Lower lobe of right lung (tissue), 2 donors: ENCODE measurements at places on chromosomes 1 and 21.

- no peaks in the 10 kb centered on the region for H3K27me3 ChIP-seq
- no peaks in the 10 kb centered on the region for H3K36me3 ChIP-seq
- no peak overlapping the region for H3K4me3 ChIP-seq
- no peak for DNase-seq
- no peaks in the 10 kb centered on the region for H3K4me1 ChIP-seq
Observed at GRCh38 chr1:163054181-163054591, 15.0 kb upstream of the RGS4 start.

GRCh38 chr1:42833981-42834380 lies 12.4 kb upstream of the ZNF691 start:
- no peak for DNase-seq
- no peak overlapping the region for H3K27ac ChIP-seq
- H3K36me3 ChIP-seq: peaks cover 4% of the 10 kb centered on the region
- no peak overlapping the region for H3K4me3 ChIP-seq
- no peaks in the 10 kb centered on the region for H3K4me1 ChIP-seq

DNA sequence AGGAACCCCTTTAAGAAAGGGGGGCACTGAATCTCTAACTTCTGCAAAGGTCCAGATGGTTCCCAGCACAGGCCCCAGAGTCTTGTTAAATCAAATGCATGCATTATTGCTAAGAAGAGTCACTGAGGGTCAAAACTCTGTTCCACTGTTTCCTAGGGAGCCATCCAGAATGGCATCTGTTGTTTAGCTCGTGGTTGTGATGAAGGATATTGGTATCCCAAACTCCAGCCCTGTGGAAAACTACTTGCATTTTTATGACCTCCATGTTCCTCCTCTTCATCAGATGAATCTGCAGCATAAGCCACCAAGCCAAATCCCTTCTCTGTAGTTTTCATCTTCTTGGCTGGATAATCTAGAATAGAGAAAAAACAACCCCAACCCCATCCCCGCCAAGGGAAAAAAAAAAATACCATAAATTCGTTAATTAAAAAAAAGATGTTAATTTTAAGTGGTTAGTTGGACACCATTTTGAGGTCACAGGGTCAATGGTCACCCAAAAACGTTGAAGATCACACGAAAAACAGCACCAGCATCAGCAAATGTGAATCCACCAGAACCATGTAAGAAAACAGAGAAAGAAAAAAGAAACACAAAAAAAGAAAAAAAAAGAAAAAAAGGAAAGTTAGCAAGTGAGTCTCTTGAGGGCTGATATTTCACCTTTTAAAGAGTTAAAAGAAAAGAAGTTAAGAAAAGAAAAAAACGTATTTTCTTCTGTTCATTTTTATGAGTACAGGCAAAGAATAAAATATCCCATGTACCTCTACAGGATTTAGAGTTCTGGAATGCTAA lies 3.0 kb upstream of the RIT1 start:
- peaks cover 77% of the 10 kb centered on the region for H3K36me3 ChIP-seq
- H3K27ac ChIP-seq: no peak overlapping the region
- no peak overlapping the region for H3K4me3 ChIP-seq
- no peaks in the 10 kb centered on the region for H3K27me3 ChIP-seq
- peaks cover 22% of the 10 kb centered on the region for H3K4me1 ChIP-seq
- no peak for DNase-seq

DNA sequence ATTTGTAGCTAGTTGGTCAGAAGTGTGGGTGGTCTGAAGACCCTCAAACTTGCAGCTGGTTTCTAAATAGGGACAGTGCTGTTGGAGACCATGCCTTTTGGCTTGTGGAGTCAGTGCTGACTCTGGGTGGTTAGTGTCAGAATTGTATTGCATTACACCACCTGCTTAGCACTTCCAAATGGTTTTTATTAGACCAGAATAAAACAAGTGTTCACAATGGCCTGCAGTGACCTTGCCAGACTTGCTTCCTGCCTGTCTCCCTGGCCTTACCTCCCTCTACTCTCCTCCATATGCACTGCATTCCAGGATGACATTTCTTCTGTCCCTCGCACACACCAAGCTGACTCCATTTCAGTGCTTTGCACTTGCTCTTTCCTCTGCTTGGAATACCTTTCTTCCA lies 72.7 kb upstream of the CNIH3 start:
- H3K4me3 ChIP-seq: no peak overlapping the region
- H3K36me3 ChIP-seq: no peaks in the 10 kb centered on the region
- H3K27me3 ChIP-seq: no peaks in the 10 kb centered on the region
- DNase-seq: no peak

- no peaks in the 10 kb centered on the region for H3K36me3 ChIP-seq
- no peaks in the 10 kb centered on the region for H3K27me3 ChIP-seq
- H3K27ac ChIP-seq: no peak overlapping the region
- H3K4me3 ChIP-seq: no peak overlapping the region
Observed at GRCh38 chr1:206924592-206925105, 2.9 kb upstream of the FCMR start.
